ENCODE measurements at places on chromosomes 16 and 17.

GRCh38 chr17:7279448-7279847 is 2.1 kb upstream of the SLC2A4 start:
- no peak for DNase-seq

GRCh38 chr17:63464691-63465236 is 12.1 kb upstream of the ACE start:
- DNase-seq: no peak

DNA sequence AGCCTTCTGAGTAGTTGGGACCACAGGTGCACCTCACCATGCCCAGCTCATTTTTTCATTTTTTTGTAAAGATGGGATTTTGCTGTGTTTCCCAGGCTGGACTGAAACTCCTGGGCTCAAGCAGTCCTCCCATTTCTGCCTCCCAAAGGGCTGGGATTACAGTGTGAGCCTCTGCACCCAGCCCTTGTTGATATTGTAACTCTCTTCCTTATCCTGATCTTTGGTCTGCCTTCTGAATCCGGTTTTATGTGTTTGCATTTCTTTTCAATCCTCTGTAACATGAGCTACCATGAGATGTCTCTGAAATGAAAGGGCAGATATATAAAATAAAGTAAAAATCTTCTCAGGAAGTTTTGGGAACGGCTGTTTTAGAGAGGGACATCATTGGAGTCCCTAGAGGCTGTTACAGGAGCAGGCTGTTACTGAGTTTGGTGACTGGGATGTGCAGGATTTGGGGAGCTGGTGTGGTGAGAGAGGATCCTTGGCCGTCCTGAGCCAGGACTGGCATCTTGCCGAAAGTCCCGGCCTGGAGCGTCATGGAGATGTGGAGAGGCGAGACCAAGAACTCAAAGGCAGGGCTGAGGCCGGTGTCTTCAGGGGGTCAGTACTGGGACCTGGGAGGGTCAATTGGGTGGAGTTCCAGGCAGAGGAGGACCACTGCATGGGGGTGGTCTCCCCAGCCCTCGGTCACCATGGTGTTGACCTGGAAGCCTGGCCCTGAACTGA is 39.4 kb downstream of the ATP2C2 start:
- DNase-seq: no peak

GRCh38 chr16:60741810-60742209 is 1294.4 kb downstream of the CDH8 start:
- no peak for DNase-seq

DNA sequence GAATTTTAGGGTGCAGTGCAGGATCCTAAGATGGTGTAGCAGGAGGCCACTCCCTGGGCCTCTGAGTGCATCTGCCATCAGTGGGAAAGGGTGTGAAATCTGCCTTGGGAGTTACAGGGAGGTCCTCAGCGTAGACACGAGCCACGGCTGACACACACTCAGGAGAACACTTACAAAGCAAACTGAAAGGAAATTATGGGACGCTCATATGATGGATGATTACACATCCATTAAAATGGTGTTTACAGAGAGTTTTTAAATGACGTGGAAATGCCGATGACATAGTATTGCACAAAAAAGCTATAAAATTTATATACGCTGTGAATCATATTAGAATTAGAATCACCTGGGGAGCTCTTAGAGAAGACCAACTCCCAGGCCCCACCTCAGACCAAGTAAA is 175.2 kb downstream of the CCDC182 start:
- DNase-seq: no peak

- no peak for DNase-seq
Measured at GRCh38 chr16:12460064-12460392, 343.7 kb downstream of the CPPED1 start.
